ENCODE measurements at places on chromosomes 11 and 22.

DNA sequence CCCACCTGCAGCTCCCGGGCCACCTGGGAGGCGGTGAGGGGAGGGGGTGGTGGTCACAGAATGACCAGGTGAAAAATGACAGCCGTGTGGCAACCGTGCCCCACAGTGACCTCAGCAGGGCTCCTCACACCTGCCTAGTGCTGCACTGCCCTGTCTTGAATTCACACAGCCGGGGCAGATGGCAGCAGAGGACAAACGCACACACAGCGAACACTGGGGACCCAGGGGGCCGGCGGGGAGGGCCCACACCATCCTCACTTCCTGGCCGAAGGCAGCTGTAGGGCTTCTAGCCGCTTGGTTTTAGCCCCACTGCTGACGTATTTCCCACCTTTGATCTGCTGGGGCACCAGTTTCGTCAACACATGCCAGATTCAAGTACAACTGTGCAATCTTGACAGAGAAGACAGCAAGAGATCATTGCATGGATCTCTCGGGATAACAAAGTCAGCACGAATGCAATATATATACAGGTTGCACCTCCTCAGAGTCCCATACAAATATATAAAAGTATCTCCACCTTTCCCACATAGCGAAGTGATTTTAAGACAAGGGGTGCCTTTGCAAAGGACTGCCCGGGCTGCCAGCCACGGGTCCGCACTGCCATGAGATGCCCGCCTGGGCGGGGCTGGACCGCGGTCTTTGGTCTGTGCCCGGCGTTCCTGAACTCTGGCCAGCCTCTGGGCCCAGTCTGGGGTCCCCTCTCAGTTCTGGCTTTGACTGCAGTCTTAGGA lies 26.9 kb downstream of the TRMU start:
- peak; percentile 92 for DNase-seq

- DNase-seq: peak; percentile 78
Observed at GRCh38 chr22:42553475-42554361, at the start of gene SERHL2. SERHL2 (plus strand) TSS chr22:42553956; CDS start chr22:42554021, 65 bp downstream.

GRCh38 chr11:747158-748006 lies at the start of gene TALDO1:
TALDO1 (plus strand) TSS chr11:747464; CDS start chr11:747482, 18 bp downstream.
- DNase-seq: peak; percentile 92

DNA sequence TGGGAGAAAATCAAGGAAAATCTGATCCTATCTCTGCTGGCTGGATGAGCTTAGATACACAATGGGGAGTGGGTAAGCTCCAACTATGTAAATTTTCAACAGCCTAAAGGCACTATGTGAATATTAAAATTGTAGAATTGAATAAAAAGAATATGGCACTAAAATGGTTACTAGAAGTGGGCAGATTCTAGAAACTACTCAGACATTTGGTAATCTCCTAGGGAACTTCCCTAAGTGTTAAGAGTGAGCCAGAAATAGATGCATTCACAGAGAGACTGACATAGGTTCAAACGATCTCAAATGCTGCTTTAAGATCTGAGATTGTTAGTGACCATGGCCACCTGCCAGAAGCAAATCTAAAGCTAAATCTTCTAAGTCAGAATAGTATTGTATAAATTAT lies 4.3 kb upstream of the OR52E1 start:
- no peak for DNase-seq

DNA sequence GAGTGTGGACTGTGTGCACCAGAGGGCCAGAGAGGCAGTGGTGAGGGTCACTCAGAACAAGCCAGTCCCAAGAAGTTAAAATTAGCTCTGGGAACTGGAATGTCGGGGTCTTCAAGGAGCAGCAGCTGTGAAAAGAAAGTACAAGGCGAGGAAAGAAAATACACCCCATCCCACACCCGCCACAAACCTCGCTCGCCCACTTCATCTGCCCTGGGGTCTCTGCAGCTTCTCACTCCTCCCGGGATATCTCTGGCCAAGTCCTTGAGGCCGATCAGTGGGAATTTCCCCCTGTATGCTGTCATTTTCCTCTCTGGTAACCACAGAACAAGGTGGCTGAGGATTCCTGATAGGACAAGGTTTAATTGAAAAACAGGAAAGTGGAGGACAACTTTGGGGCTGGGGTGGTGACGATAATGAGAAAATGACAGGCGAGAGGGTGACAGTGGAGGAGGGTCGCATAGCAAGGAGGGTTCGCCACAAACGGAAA lies 36.3 kb upstream of the TIMP3 start:
- DNase-seq: no peak

- no peak for DNase-seq
Observed at GRCh38 chr11:47551086-47551485, 1.8 kb downstream of the CELF1 start.

DNA sequence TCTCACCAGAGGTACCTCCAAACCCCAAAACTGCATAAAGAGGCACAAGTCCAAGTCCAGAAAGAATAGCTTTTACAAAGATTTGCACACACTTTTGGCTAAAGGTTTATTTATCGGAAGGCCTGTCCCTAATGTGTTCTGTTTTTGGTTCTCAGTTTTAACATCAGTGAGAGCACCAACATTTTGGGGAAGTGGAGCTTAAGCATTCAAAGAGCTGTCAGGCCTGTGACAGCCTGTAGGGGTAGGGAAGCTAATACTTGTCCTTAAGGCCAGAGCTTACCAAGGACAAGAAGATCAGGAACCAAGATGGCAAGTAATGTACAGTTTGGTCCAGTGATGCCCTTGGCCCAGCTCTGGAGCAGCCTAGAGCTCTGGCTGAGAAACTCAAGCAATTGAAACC lies 38.9 kb upstream of the SCUBE2 start:
- DNase-seq: no peak

DNA sequence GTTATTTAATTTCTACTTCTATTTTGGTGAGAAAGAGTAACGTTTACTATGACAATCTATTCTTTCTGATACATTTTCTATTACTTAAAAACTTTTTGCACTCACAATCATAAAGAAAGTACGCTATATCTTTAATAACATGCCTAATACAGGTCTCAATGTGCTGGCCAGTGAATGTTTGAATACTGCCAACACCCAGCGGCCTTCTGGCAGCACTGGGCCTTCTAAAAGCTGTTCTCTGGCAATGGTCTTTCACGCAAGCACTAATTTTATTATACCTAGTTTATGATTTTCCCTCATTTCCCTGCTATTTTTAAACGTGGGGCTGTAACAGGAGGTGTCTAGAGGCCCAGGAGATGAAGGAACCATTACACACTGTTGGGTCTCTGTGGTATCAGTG lies 349.8 kb upstream of the PITPNB start:
- no peak for DNase-seq

DNA sequence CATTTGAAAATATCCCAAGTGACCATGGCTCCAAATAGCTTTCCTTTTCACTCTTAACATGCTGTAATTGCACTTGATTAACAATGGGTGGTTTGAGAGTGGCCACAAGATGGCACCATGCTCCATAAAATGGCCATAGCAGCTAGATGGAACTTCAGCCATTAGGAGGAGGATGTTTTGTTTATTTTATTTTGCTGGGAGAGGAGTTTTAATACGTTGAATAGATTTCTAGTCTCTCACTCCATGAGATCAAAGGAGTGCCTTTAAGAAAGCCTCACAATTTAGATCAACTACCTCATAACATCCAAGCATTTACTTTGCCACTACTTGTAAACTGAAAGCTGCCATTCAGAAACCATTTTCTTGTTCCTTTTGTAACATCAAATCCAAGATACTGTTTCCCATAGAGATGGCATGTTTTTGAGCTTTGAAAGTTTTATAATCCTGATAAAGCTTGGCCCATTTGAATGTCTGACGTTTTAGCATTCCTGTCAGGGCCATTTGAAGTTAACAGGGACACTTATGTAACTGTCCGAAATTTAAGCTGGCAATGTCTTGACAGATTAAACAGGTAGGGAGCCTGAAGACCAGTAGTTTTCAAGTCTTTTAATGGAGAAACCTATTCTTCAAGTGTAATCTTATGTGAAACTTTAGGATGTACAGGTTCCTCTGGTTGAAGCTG lies 4.7 kb downstream of the FEN1 start:
- peak; percentile 66 for DNase-seq

DNA sequence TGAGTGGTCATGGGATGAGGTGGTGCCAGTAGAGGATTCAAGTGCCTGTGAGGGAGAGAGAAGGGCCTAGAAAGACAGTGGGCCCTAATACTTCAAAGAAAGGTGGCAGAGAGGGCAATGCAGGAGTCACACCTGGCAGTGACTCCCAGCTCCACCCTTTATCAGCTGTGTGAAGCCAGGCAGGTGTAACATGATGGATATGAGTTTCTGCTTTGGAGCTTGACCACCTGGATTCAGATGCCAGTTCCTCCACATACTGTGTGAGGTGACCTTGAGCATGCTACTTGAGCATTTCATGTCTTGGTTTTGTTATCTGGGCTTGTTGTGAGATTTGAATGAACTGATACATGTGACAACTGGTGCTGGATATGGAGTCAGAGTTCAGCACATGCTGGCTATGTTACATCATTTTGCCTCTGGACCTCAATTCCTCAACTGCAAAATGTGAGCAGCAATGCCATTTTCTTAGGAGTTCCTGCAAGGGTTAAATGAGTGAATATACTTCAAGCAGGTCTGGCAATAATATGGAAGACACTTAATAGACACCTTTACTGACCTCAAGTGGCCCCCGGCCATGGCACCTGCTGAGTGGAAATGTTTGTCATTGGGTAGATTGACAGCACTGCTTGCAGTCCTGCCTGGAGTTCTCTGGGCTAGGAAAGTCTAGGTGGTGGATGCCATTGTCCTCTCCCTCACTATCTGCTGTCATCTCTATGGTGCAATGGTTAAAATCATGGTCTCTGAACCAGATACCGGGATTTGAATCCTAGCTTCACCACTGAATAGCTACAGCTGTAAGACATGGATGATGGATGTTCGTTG lies 83.3 kb downstream of the MICAL2 start:
- peak; percentile 30 for DNase-seq

DNA sequence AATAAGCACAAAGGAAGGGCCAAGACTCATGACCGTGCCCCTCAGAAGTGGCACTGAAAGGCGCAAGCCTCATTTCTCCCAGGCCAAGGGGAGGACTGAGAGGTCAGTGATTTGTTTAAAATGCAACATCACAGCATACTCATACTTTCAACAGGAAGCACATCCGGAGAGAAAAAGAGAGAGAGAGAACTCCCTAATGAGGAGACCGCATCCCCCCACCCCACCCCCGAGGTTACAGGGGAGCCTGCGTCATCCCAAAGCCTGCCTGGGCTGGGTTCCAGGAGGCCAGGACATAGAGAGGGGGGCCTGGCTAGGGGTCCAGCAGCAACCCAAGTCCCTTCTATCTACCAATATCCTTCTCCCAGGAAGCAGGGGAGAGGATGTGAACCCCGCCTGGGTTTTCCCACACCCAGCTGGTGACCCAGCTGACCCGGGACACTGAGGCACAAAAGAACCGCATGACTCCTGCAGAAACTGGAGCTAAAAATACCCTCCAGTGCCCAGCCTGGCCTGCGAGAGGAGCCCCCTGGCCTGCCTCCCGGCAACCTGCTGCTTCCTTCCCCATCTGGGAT lies 3.8 kb downstream of the CSNK1E start:
- no peak for DNase-seq

DNA sequence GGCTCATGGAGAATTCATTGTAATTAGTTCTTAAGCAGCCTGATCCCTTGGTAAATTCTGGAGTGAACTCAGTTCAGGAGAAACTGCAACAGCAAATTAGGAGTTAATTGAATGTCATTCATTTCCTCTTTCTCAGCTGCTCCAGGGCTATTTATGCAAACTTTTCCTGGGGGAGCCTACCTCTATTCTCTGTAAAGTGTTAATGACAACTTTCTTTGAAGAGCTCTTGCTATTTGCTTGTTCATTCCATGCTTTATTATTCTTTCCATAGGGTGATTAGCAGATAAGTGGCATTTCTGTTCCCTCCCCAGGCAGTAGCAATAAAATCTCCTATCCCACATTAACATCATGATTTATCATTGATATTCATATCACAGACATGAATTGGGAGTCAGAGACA lies 267.6 kb upstream of the DDI1 start:
- no peak for DNase-seq

GRCh38 chr11:128187377-128187776 lies 400.0 kb downstream of the ETS1 start:
- no peak for DNase-seq

DNA sequence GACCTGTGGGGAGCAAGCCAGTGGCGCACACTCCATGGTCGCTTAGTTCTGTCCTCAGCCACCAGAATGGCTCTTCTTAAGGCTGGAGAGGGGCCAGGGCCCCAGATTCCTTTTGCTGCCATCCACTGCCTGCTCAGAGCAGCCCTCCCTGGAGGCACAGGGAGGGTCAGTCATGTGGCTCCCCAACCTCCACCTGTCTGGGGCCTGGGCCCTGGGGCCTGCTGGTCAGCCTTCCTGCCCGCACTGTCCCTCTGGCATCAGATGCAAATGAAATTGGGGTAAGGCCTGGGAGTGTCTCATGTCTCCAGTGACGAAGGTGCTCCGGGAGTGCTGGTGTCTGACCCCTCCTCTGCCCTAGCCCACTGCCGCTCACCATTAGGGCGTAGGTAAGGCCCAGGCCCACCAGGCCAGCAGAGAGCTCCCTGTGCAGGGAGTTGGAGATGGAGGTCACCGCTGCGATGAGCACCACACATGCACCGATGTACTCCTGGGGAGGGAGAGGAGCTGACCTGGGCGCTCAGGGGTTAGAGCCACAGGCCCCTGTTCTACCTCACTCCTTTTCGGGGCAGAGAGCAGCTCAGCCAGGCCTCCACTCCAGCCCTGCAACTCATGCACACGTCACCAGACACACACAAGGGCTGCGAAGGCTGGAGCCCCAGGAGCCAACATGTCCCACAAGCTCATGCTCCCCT lies 9.0 kb upstream of the KCNJ11 start:
- DNase-seq: no peak

GRCh38 chr11:11380883-11381282 lies 27.8 kb upstream of the CSNK2A3 start:
- no peak for DNase-seq

DNA sequence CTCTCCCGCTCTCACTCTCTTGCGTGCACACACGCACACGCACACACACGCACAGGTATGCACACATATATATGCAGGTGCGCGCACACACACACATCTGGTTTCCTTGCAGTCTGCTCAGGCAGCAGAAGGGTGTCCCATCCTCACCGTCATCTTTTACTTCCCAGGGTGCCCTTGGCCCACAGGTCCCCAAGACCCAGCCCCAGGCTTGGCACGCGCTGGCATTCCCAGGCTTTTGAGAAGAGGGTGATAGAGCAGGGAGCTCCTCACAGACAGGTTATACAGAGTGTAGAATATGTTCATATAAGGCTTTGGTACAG lies 52.0 kb upstream of the SPATA19 start:
- no peak for DNase-seq

All from NCI-H146 (cell line).